ENCODE measurements at places on chromosomes 4 and X.

DNA sequence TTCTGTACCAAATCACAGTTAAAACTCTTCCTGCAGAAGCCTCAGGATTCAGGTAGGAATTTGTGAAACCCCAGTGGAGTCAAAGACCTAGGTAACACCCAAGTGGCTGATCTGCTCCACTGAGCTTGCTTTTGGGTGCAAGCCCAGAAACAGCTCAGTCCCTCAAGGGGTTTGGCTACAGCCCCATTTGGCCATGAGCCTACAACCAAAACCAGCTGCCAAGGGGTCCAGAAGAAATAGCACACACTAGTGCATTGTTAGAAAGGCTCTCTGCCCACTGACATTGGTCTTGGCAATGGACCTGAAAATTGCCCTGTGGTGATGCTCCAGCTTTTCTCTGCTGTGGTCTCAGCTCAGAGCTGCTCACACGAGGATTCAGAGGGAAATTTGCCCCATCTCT is 577.4 kb upstream of the INTU start:
- H3K36me3 ChIP-seq, result no peaks in the 10 kb centered on the region
- no peaks in the 10 kb centered on the region for H3K4me1 ChIP-seq
- DNase-seq, result peak; percentile 34
- no peak overlapping the region for H3K27ac ChIP-seq
- H3K27me3 ChIP-seq, result no peaks in the 10 kb centered on the region

- H3K4me1 ChIP-seq, result no peaks in the 10 kb centered on the region
- no peak for DNase-seq
- H3K27me3 ChIP-seq, result no peaks in the 10 kb centered on the region
- H3K4me3 ChIP-seq, result no peak overlapping the region
Observed at GRCh38 chr4:92333016-92333415, 29.2 kb downstream of the GRID2 start.

- no peak overlapping the region for H3K4me3 ChIP-seq
- H3K27me3 ChIP-seq, result no peaks in the 10 kb centered on the region
- no peak for DNase-seq
- no peaks in the 10 kb centered on the region for H3K4me1 ChIP-seq
- no peak overlapping the region for H3K27ac ChIP-seq
Observed at GRCh38 chr4:128364565-128364964, 77.0 kb upstream of the PGRMC2 start.

DNA sequence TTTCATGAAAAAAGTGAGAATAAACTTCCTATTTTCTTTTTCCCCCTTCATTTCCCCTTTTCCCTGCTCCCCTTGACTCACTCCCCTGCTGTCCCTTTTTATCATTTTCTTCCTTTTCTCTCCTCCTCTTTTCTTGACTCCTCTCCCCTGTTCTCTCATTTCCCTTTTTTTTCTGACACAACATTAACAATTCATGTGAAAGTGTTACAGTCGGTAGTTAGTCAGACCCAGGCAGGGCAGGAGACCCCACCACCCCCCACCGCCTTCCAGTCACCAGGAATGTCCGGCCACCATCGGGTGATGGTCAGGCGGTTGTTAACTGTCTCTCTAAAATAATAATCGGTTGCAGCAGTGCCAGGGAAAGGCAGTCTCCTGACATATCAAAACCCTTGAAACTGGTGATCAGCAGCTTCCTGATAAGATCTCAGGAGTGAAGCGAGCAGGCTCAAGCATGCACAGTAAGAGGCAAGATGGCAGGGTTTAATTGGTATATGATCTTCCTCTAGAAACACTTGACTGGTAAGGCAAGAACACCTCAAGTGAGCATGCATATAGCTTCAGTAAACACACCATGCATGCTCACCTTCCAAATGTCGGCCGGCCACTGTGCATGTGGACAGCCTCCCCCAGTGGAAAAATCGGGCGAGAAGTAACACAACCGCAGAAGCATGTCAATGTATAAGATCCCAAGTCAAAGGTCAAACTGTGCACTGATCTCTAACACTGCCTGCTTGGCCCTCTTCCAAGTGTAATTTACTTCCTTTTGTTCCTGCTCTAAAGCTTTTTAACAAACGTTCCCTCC is 191.4 kb downstream of the NDST4 start:
- H3K36me3 ChIP-seq, result no peaks in the 10 kb centered on the region
- peaks cover 12% of the 10 kb centered on the region for H3K4me1 ChIP-seq
- no peak for DNase-seq
- no peak overlapping the region for H3K4me3 ChIP-seq
- H3K27me3 ChIP-seq, result no peaks in the 10 kb centered on the region

- no peak for DNase-seq
- H3K27ac ChIP-seq, result no peak overlapping the region
- H3K4me1 ChIP-seq, result no peaks in the 10 kb centered on the region
- H3K4me3 ChIP-seq, result no peak overlapping the region
- no peaks in the 10 kb centered on the region for H3K36me3 ChIP-seq
Observed at GRCh38 chrX:42269186-42269585, 345.8 kb upstream of the CASK start.

- no peaks in the 10 kb centered on the region for H3K4me1 ChIP-seq
- H3K4me3 ChIP-seq, result no peak overlapping the region
- no peaks in the 10 kb centered on the region for H3K27me3 ChIP-seq
- DNase-seq, result no peak
Observed at GRCh38 chrX:15194146-15194545, 75.7 kb downstream of the ASB9 start.

DNA sequence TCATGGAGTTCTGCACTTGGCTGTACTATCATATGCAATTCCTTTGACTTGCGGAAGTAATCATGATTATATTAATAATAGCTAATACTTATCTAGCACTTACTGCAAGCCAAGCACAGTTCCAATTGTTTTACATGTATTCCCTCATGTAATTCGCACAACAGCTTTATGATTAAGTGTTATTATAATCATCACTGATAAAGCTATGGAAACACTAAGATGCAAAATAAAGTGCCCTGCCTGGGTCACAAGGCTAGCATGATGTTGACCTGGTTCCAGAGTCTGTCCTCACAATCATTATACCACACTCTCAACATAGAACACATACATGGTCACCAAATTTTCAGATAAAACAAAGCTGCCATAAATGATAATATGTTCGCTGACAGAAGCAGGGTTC is 234.6 kb downstream of the FMR1NB start:
- H3K27ac ChIP-seq, result no peak overlapping the region
- no peak overlapping the region for H3K4me3 ChIP-seq
- H3K27me3 ChIP-seq, result no peaks in the 10 kb centered on the region
- no peak for DNase-seq

DNA sequence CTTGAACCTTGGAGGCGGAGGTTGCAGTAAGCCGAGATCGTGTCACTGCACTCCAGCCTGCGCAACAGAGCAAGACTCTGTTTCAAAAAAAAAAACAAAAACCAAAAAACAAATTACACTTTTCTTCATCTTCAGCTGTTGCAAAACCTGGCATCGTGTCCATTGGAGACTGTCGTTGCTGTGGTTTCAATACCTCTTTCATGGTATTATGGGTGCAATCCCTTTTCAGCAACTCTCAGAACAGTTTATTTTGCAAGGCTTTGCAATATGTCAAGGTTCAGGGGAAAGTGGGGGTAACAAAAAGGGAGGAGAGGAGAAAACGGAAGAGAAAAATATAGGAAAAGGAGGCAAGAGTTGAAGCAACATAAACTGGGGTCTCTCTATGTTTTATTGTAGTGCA is 40.8 kb downstream of the ARSD start:
- no peaks in the 10 kb centered on the region for H3K27me3 ChIP-seq
- H3K4me1 ChIP-seq, result no peaks in the 10 kb centered on the region
- no peak overlapping the region for H3K27ac ChIP-seq
- H3K4me3 ChIP-seq, result no peak overlapping the region

DNA sequence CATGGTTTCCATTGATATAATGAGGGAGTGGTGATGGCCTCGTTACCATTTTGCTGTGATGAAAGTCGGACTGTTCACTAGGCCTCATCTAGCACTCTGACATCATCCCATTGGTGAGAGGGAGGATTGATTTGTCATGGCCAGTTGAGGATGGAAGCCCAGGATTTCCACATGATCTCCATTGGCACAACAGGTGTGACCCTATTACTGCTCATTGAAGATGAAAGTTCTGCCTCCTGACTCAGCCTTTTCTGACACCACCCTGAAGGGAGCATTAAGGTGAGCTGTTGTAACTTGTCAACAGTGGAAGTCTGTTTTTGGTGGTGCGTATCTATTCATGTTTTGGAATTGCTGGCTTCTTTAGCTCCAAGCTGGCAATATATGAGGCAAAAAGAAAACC is 144.2 kb downstream of the PABPC4L start:
- H3K4me1 ChIP-seq, result no peaks in the 10 kb centered on the region
- DNase-seq, result peak; percentile 51
- H3K4me3 ChIP-seq, result no peak overlapping the region
- no peaks in the 10 kb centered on the region for H3K36me3 ChIP-seq
- H3K27ac ChIP-seq, result no peak overlapping the region

DNA sequence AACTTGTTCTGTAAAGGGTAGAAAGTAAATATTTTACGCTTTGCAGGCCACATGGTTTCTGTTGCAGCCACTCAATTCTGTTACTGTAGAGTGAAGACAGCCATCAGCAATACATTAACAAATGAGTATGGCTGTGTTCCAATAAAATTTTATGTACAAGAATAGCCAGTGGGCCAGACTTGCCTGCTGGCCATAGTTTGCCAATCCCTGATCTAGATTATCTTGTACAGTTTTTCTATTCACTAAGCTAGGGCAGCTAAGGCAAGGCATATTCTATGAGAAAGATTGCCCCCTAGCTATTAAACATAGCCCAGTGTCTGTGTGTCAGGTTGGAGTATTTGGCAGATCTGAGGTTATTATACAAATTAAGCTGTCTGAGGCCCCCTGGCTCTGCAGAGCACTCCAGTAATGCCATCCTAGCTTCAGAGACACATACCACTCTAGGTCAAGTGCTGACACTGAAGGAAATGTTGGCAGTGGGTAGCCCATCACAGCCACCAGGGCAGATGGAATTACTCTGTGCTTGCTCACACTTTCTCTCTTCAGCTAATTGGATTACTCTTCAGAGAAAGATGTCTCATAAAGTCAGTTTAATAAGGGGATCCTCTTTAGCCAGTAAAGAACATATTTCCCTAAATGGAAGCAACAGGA is 40.7 kb downstream of the MTTP start:
- no peaks in the 10 kb centered on the region for H3K27me3 ChIP-seq
- H3K4me3 ChIP-seq, result no peak overlapping the region
- DNase-seq, result no peak
- H3K4me1 ChIP-seq, result no peaks in the 10 kb centered on the region
- H3K36me3 ChIP-seq, result no peaks in the 10 kb centered on the region
- no peak overlapping the region for H3K27ac ChIP-seq

DNA sequence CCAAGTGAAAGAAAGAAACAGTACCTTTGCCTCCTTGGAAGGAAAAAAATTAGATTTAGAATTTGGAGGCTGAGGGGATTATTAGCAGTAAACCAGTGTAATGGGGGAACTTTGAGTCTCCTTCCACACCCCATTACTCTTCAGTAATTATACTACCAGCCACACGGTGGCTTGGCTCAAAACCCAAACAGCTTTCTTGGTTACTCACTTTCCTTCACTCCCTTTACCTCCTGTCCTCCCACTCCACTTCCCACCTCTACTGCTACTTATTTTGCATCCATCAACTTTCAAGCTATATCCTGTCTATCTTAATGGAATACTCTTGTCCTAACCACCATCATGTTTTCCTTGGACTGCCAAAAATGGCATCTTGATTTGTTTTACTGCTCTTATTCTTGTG is 310.6 kb upstream of the AADAT start:
- H3K4me1 ChIP-seq, result no peaks in the 10 kb centered on the region
- no peaks in the 10 kb centered on the region for H3K36me3 ChIP-seq
- DNase-seq, result no peak
- H3K4me3 ChIP-seq, result no peak overlapping the region
- H3K27ac ChIP-seq, result no peak overlapping the region

DNA sequence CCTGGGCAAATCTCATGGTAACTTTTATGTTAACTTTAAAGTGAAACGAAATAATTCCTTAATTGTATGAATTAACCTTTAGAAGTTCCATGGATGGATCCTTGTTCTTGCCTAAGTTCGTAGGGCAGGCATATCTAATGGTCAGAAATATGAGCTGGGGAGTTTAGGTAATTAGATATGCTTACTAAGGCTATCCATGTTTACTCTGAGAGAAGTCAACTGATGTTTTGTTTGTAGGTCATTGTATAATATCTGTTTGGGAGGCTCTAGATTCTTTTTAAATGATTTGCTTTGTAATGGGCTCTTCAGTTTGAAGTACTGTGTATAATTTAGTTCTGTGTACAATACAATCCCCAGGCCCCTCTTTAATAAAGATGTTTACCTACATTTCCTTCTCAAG is 117.0 kb downstream of the DCK start:
- no peak for DNase-seq
- no peaks in the 10 kb centered on the region for H3K36me3 ChIP-seq
- no peaks in the 10 kb centered on the region for H3K27me3 ChIP-seq
- no peak overlapping the region for H3K27ac ChIP-seq

GRCh38 chrX:124239324-124239723 is 93.1 kb upstream of the TEX13D start:
- DNase-seq, result no peak
- no peak overlapping the region for H3K27ac ChIP-seq
- no peaks in the 10 kb centered on the region for H3K27me3 ChIP-seq
- H3K4me1 ChIP-seq, result no peaks in the 10 kb centered on the region

GRCh38 chrX:69231903-69232302 is 66.7 kb upstream of the PJA1 start:
- H3K4me3 ChIP-seq, result no peak overlapping the region
- H3K4me1 ChIP-seq, result no peaks in the 10 kb centered on the region
- no peak overlapping the region for H3K27ac ChIP-seq
- no peaks in the 10 kb centered on the region for H3K36me3 ChIP-seq
- no peaks in the 10 kb centered on the region for H3K27me3 ChIP-seq
- DNase-seq, result no peak

- DNase-seq, result no peak
- H3K27ac ChIP-seq, result no peak overlapping the region
- no peaks in the 10 kb centered on the region for H3K27me3 ChIP-seq
- peaks cover 12% of the 10 kb centered on the region for H3K36me3 ChIP-seq
Observed at GRCh38 chr4:3374011-3374645, 67.6 kb upstream of the HGFAC start.

- H3K4me3 ChIP-seq, result no peak overlapping the region
- DNase-seq, result no peak
- H3K4me1 ChIP-seq, result no peaks in the 10 kb centered on the region
- H3K27me3 ChIP-seq, result no peaks in the 10 kb centered on the region
Observed at GRCh38 chr4:140094438-140095420, 59.3 kb downstream of the MAML3 start.

Data from SJCRH30 (cell line).